ENCODE measurements at places on chromosomes 12 and 14.

- no peak for DNase-seq
These were observed 285.9 kb downstream of the BMP4 start for GRCh38 chr14:53670701-53671100.

- no peak for DNase-seq
These were observed 5.1 kb downstream of the BCL7A start for GRCh38 chr12:122026706-122027333.

- DNase-seq, result no peak
These were observed 5.9 kb upstream of the CCDC197 start for GRCh38 chr14:93991212-93991611.

DNA sequence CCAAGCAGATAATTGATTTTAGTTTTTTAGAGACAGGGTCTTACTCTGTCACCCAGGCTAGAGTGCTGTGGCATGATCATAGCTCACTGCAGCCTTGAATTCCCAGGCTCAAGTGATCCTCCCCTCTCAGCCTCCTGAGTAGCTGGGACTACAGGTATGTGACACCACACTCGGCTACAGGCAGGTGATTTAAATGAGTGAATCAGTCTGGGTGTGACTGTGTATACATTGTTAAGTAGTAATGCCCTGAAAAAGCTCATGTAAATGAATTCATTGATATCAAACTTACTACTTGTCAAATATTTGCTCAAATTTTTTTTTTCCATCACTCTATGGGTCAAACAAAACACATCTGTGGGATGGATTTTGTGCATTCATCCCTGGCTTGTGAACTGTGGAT is 6.3 kb upstream of the USP44 start:
- no peak for DNase-seq

GRCh38 chr12:62934799-62935674 is at the start of gene PPM1H:
TSS of gene PPM1H (minus strand) at chr12:62935150. CDS start at chr12:62934736, 414 bp downstream.
- DNase-seq, result no peak

GRCh38 chr14:53034036-53034435 is 83.2 kb upstream of the FERMT2 start:
- no peak for DNase-seq

- DNase-seq, result no peak
These were observed 38.3 kb downstream of the SSPN start for GRCh38 chr12:26233631-26234030.

DNA sequence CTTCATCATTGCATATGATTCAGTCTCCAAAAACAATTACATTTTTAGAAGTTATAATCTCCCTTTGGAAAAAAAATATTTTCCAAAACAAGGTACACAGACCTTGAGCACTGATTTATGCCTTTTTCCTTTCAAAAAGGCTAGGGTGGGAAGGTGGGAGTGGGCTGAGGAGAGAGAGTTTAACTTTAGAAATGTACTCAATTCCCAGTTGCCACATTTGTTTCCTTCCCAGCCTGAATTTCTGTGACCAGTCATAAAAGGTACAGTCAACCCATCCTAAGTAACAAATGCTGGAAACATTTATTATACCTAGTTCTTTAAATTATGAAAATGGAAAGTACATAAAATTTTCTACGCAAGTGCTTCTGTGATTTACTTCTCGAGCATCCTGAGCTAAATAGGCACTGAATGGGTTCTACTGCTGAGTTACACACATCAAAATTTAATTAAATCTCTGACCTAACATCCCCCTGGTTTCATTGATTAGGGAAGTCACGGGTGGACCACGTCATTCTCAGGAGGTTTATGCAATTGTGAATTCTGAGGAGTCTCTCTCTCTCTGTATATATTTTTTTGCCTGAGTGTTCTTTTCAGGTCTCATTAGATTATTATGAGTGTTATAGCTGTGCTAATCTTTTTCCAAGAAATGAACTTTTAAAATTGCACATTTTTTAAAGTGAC is 371.8 kb downstream of the BTG1 start:
- DNase-seq, result no peak

- no peak for DNase-seq
These were observed 75.9 kb downstream of the NINJ2 start for GRCh38 chr12:587132-588023.

GRCh38 chr12:103928682-103929045 is 1.5 kb upstream of the HSP90B1 start:
- DNase-seq, result no peak

DNA sequence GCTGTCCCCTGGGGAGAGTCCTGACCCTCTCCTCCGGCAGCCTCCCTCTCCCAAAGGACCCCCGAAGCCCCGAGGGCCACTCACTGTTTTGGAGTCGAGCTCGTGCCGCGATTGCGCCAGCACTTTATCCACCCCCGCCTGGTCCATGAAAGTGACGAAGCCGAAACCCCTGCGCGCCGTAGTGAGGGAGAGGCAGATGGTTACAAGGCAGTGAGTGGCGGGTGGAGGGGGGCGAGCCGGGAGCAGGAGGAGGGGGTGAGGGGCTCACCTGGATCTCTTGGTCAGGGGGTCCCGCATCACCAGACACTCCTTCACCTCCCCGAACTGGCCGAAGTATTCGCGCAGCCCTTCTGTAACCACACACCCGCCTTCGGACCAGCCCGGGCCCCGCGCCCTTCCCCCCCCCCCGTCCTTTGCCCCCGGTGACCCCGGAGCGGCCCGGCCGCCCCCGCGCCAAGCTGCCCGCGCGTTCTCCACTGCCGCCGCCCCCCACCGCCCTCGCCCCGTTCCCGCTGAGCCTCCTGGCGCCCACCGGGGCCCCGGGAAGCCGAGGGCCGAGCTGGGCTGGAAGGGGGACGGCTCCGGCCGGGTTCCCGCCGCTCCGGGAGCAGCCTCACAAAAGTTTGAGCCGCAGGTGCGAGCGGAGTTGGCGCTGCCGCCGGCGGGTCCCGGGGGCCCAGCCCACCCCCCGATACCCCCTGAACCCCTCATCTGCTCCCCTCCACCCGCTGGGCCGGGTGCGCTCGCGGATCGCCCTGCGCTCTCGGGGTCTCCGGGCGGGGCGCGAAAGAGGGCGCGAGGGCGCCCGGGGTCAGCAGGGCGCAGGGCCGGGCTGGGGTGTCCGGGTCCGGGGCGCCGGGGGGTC is 808 bp downstream of the MSI1 start:
- no peak for DNase-seq

- no peak for DNase-seq
These were observed 203.4 kb upstream of the DDHD1 start for GRCh38 chr14:53356361-53357150.

GRCh38 chr14:34165847-34166350 is 215.0 kb upstream of the EGLN3 start:
- DNase-seq, result no peak

GRCh38 chr14:75578786-75579337 is 442 bp downstream of the FLVCR2 start:
- DNase-seq, result no peak

- DNase-seq, result no peak
These were observed 23.9 kb downstream of the GCN1 start for GRCh38 chr12:120170631-120171030.

DNA sequence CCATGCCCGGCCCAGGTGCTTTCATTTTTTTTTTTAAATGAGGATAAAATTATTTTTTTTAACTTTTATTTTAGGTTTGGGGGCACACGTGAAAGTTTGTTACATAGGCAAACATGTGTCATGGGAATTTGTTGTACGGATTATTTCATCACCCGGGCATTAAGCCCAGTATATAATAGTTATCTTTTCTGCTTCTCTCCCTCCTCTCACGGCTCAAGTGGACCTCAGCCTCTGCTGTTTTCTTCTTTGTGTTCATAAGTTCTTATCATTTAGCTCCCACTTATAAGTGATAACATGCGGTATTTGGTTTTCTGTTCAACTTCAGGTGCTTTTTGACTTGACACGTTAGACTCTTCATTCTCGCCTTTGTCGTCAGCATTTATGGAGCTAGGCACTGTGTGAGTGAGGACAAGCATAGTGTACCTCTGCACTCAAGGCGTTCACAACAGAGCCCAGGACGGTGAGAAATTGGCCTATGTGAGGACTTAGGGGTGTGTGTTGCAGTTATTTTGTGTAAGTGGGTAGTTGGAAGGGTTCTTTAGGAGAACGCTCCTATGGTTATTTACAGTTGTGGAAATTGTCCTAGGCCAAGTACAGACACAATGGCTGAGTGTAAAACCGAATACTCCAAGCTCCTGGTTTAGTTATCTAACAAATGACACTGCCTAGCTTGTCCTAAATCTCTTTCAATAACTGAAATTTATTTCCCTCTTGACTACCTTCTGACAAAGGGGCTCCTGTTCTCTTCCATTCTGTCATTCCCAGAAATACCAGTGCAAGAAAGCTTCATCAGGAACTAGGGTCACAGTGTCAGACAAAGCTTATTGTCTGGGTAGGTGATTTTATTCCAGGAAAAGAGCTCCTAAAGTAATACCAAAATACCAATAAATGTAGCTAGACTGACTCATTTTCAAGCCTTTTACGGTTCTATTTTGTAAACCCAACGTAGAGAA is 200.5 kb upstream of the PRICKLE1 start:
- no peak for DNase-seq
